ENCODE measurements at places on chromosomes 12 and 14. TPM values are rescaled to one million over a fixed set of nuclear protein-coding genes. Genes with fewer than 3 reads are reported as not detected.

TROAP gene
- total RNA-seq, result 35.8 TPM

ANKS1B gene
- not detected for total RNA-seq

SLC39A2 gene
- total RNA-seq, result 0.05 TPM

SLC10A1 gene
- not detected for total RNA-seq

ATXN2 gene
- total RNA-seq, result 18.9 TPM

CSRP2 gene
- 16.9 TPM for total RNA-seq

ATP6V1D gene
- total RNA-seq, result 122 TPM

GPR84 gene
- total RNA-seq, result not detected

HOXC9 gene
- total RNA-seq, result 12.2 TPM

ANKRD33 gene
- total RNA-seq, result not detected

GRCh38 chr12:26704214-26704613 lies 128.8 kb downstream of the ITPR2 start:
- DNase-seq, result no peak

DNA sequence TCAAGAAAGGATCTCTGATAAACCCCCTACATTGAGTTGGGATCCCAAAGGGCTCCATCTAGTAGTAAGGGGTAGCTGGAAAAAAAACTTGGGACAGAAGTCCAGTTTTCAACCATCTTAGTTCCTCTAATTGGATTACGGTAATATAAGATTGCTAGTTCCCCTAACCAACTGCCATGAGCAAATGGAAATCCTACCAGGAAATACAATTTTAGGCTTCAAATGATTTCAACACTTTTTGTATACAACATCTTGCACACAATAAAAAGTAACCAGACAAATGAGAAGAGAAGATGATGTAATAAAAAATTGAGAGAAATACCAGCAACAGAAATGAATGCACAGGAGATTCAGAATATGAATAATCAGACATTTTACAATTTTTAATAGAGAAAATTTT lies 73.0 kb downstream of the TSHR start:
- DNase-seq, result no peak

DNA sequence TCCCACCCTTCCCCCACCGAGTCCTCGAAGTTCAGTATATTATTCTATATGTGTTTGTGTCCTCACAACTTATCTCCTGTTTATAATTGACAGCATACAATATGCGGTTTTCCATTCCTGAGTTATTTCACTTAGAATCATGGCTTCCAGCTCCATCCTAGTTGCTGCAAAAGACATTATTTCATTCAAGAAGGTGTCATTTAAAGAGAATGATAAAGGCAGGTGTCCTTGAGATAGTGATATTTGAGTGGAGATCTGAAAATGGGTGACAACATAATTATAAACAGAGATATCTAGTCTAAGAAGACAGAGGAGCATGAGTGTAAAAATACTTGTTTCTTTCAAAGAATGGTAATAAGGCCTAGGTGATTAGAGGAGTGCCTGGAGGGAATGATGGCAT lies 876.8 kb downstream of the SLC6A15 start:
- no peak for DNase-seq

DNA sequence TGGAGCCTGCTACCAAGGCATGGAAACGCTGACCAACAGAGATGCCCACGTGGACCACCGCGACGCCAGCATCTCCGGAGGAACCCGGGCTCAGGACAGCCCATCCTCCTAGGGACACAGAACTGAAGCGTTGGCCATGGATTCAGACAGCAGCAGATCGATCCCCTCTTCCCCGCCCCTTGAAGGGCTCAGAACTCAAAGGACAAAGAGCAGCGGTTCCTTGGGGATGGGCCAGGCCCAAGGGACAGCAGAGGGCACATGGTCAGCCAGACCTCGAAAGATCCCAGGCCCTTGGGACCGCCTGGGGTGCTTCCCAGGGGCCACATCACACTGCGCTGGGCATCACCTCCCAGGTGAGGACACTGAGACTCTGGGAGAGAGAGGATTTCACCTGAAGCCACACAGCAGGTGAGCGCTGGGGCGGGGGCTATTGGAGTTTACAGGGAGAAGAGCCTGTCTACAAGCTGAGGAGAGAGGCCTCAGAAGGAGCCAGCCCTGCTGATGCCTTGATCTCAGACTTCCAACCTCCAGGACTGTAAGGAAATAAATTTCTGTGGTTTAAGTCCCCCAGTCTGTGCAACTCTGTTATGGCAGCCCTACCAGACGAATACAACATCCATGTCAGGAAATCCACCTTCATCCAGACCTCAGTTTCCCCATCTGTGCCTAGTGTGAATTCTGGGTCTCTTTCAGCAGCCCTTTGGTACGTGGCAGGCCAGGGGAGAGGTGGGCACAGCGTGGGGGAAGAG lies 49.4 kb downstream of the CCNK start:
- no peak for DNase-seq

GRCh38 chr14:20711685-20712084 lies 23.1 kb downstream of the ANG start:
- DNase-seq, result no peak

GRCh38 chr12:131853832-131854797 lies 25.9 kb downstream of the MMP17 start:
- DNase-seq, result no peak

- no peak for DNase-seq
These were observed 15.4 kb upstream of the OAS1 start for GRCh38 chr12:112891093-112892024.

GRCh38 chr14:31127690-31128089 lies 79.9 kb downstream of the HECTD1 start:
- DNase-seq, result no peak

- DNase-seq, result no peak
These were observed 10.5 kb downstream of the TM7SF3 start for GRCh38 chr12:27003421-27004381.

GRCh38 chr14:77314539-77315457 lies 5.9 kb downstream of the POMT2 start:
- DNase-seq, result no peak

DNA sequence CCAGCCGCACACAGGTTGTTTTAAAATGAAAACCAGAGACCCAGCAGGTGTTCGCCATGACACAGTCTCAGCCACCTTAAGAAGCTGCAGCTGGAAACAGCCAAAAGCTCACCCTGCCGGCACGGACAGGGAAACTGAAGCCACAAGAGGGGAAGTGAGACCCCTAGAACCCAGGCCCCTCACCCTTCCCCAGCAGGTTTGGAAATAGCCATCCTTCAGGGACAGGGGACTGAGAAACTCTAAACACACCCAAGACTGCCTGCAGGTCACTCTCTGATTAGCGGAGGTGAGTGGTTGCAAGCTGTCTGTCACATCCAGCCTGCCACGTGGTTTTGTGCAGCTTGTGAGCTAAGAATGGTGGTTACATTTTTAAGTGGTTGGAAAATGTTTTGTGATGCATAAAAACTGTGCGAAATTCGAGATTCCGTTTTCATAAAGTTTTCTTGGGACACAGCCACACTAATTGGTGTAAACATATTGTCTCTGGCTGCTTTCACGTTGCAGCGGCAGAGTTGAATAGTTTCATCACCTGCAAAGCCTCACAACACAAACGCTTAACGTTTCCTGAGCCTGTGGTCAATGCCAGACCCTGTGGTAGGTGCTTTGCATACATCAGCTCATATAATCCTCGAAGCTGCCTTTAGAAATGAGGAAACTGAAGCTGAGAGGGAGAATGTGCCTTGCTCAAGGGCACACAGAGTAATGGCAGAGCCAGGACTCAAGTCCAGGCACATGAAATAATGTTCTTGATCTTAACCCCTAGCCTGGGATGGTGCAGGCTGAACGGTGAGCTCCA lies 1.7 kb upstream of the SELPLG start:
- no peak for DNase-seq

- no peak for DNase-seq
These were observed 70.8 kb downstream of the HSPB8 start for GRCh38 chr12:119249383-119250155.

DNA sequence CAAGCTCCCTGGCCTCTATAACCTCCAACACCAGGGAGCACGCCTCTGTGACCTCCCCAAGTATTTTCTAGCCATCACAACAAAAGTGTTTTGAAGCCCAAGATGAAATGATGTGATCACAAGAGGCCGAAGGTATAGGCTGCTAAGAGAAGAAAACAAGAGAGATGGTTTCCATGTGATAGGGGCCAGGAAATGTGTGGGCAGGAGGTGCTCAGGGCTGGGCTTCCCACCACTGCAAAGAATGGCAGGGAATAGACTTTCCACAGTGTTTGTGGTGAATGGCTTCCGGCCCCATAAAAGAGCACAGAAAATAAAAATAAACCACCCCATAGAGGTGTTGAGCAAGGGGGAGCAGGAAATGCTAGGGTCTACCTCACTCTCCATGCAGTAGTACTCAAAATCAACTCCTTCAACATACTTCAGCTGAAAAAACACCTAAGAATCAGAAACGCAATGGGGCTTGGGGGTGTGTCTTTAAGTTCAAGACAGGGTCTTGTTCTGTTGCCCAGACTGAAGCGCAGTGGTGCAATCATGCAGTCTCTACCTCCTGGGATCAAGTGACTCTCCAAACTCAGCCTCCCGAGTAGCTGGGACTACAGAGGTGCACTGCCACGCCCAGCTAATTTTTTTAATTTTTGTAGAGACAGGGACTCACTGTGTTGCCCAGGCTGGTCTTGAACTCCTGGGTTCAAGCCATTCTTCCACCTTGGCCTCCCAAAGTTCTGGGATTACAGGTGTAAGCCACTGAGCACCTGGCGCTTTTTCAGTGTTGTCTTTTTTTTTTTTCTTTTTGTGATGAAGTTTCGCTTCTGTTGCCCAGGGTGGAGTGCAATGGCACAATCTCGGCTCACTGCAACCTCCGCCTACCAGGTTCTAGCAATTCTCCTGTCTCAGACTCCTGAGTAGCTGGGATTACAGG lies 27.1 kb downstream of the DAD1 start:
- DNase-seq, result no peak

GRCh38 chr12:52172956-52173355 lies 18.9 kb downstream of the KRT80 start:
- no peak for DNase-seq

DNA sequence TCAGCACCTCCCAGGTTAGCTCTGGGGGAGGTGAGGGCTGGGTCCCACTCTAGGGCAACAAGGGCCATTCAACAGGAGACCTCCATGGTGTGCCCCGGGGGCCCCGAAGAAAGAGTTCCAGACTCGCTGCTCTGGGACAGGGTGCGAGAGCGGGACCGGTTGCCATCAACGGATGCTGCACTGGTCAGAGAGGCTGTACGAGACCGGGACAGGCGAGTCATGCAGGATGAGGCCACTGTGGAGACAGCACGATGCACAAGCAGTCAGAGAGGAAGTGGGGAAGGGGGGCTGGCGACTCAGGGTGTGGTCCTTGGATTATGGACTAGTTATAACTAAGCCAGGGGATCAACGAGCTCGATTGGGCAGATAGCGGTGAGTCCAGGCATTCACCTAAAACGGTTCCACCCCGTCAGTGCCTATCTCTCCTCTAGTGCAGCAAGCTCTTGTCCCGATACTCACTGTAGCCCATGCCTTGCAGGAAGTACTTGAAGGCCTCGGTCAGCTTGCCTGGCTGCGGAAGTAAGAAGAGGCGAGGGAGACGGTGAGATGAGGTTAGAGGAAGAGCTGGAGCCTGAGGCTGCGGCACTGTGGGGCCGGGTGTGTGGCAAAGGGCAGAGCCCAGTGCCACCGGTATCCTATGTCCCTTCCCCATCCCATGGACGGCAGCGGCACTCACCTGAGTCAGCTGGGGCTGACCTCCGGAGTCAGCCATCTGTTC lies 7.2 kb downstream of the NDRG2 start:
- no peak for DNase-seq

GRCh38 chr14:79351011-79351410 lies 860.3 kb downstream of the DIO2 start:
- DNase-seq, result no peak

- peak; percentile 4 for DNase-seq
These were observed 434.1 kb downstream of the NOVA1 start for GRCh38 chr14:26163761-26164160.

GRCh38 chr12:116140529-116140928 lies 137.0 kb downstream of the MED13L start:
- DNase-seq, result no peak

GRCh38 chr12:2311020-2311778 lies 258.4 kb downstream of the CACNA1C start:
- no peak for DNase-seq

DNA sequence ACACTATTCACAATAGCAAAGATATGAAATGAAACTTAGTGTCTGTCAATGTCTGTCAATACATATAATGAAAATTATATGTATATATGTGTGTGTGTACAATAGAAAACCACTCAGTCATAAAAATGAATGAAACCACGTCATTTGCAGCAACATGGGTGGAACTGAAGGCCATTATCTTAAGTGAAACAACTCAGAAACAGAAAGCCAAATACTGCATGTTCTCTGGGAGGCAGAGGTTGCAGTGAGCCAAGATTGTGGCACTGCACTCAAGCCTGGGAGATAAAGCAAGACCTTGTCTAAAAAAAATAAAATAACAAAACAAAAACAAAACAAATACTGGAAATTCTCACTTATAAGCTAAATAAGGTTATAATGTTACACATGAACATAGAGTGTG lies 16.7 kb upstream of the E2F7 start:
- no peak for DNase-seq

- DNase-seq, result no peak
These were observed 39.7 kb downstream of the FOXN4 start for GRCh38 chr12:109269428-109269827.

- peak; percentile 99 for DNase-seq
These were observed 34.9 kb upstream of the SPTSSA start for GRCh38 chr14:34496679-34497513.

GRCh38 chr12:30437044-30437443 lies 258.6 kb downstream of the IPO8 start:
- DNase-seq, result no peak

DNA sequence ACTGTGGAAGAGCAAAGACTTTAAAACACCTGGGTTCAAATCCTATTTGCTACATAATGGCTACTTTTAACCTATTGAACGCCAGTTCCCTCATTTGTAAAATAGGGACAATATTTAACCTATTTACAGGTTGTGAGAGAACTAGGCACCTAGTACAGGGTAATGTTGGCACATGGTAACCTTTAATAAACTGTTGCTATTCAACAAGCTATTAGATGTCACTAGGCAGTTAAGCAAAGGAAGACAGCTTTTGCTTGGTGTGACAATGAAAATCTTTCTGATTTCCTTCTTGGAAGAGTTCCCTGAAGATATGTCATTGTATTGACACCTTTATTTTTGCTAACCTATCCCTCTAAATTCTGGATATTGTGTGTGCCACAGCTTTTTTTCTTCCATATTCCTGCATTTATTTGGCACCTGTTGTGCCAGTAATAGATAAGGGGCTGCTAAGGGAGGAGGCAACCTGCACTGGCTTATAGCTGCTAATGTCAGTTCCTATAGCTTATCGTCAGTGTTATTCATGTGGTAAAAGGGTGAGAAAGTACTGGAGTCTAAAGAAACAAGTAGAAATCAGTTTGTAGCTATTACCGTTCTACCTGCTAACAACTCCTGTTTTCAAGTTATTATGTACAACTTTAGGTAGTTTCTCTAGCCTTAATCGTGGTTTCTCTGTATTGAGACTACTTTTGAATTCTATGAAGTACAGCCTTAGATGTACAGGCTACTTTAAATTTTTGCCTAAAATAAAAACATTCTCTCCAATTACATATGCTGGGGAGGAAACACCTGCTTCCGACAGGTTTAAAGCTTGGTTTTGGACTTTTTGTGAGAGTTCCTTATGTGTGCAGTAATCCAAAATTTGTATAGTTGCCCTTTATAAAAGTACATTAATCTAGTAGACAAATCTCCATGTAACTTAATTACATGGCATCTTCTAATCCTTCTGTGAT lies 24.3 kb downstream of the HIF1A start:
- no peak for DNase-seq

- DNase-seq, result no peak
These were observed 67.3 kb upstream of the VRK1 start for GRCh38 chr14:96729889-96730288.

All from HT1080 (cell line).